ENCODE measurements at places on chromosomes 16 and 17.

- DNase-seq: no peak
Observed at GRCh38 chr17:28684963-28685362, 23.0 kb downstream of the SUPT6H start.

GRCh38 chr17:1109606-1110540 is 69.9 kb downstream of the ABR start:
- no peak for DNase-seq

GRCh38 chr17:65914784-65915342 is 277.1 kb downstream of the CEP112 start:
- DNase-seq: no peak

DNA sequence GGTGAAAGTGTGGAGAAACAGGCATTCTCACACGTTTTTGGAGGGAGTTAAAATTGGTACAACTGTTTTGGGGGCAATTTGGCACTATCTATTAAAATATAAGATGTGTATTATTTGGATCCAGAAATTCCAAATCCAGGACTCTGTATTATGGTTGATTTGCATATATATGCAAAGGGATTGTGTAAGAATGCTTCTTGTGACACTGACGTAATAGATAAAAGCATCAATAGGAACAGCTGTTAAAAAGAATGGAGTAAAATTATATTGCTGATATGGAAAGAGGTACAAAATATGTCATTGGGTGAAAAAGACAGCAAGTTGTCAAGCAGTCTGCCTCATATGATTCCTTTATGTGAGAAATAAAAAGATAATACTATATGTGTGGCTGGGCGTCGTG is 17.3 kb downstream of the FA2H start:
- DNase-seq: no peak

DNA sequence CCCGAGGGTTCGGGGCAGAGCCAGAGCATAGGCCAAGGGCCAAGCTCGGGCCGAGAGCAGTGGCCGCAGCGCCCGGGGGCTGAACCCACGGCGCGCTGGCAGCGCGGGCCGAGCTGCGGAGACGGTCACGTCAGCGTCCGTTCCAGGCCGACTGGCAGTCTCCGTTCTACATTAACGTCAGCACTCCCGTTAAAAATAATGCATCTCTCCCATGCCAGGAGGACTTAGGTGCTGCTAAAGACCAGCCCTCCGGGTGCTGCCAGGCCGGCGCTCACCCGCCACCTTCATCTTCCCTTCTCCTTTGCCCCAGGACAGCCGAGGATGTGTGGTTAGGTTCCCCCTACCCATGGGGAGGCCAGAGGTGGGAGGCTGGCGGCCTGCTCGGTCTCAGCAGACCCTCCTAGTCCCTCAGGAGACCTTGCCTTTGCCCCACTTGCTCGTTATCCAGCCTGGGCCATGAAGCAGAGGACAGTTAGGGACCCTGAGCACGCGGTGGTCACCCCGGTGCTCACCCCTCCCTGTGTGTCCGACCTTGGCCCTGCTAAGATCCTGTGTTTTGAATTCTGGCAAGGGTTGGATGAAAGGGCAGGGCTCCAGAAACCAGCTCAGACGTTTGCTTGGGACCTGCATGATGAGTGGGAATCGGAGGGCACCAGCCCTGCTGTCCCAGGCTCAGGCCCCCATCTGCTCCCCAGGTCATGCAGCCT is 572 bp downstream of the MPG start:
- no peak for DNase-seq

DNA sequence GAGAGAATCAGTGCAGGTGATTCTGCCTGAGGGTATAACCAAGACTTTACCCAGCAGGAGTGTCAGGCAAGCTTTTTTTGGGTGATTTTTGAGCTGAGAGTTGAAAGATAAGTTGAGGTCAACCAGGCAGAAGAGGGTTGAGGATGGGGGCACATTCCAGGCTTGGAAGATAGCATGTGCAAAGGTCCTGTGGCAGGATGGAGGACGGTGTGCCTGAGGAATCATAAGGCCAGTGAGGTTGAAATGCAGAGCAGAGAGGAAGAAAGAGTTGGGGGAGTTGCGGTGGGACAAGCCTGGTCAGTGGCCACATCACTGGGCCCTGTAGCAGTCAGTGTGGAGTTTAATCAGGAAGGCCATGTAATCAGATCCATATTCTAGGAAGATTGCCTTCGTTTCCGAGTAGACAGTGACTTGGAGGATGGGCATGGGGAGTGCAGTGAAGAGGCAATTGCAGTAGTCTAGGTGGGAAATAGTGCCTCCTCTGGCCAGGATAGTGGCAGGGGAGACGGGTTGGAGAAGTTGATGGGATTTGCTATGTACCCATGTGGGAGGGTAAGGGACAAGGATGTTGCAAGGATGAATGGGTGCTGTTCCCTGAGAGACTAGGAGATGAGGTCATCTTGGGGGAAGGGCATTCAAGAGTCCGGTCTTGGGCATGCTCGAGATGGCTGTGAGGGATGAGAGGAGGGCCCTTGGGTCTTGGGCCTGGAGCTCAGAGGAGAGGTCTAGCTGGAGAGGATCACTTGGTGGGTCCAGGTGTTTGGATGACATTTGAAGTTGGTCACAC is 3.9 kb downstream of the PLEKHG4 start:
- DNase-seq: no peak

DNA sequence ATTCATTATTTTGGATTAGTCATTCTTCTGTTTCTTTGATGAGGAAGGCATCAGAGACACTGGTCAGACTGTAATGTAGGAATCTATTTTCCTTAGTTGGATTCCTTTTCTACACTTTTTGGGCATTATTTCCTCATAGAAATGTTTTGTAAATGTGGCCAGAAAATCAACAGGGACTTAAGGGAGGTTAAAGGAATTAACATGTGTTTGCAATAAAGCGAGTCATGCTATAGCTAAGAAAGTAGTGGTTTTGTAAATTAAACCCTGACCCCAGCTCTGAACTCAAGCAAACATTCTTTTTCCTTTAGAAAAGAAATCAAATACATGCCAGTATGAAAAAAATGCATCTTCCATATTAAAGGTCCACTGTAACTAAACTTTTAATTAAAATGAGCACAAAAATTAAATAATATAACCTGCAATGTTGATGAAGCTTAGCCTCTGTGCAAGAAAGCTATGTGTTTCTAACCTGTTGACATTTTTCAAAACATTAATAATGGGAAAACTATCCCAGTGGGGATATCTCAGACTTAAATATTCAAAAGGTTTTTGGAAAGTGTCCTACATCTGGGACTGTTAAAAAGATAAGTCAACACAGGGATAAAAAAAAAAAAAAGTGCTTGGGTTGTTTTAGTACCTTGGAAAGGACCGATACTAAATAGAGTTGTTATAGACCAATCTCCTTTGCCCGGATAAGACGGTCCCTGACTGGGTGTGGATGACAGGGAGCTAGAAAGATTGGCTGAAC is 428.0 kb downstream of the CA10 start:
- DNase-seq: no peak

DNA sequence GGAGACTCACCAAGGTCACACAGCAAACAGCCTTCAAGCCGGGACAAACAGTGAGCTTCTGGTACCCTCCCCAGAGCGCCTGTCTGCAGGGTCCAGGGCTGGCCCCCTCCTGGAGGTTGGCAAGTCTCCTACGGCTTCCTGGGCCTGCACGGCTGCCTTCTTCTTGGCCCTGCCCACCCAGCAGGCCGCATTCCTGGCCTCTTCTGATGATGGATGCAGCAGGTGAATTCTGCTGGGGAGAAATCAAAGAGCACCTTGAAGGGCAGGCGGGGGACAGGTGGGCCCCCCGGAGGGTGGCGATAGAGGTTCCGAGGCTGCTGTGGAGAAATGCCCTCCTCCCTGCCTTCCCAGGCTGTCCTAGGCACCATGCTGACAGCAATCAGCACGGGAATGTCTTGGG is 3.8 kb upstream of the NOS2 start:
- DNase-seq: no peak

DNA sequence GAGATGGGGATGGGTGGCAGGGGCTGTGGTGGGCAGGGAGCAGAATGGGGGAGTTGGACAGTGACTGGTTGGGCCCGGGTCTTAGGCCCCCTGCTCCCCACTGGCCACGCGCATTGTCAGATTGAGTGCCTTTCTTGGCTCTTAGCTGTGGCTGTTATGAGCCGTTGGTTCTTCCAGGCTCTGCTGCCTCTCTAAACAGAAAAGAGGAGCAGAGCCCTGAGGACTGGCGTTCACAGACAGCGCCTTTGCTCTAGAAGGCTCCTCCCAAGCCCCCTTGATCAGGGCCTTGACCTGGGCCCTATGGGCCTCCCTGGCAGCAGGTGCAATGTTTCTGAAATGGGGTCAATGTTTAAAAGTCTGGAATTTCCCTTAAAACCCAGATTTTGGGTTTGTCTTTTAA is 14.8 kb upstream of the NUDT16L1 start:
- no peak for DNase-seq

DNA sequence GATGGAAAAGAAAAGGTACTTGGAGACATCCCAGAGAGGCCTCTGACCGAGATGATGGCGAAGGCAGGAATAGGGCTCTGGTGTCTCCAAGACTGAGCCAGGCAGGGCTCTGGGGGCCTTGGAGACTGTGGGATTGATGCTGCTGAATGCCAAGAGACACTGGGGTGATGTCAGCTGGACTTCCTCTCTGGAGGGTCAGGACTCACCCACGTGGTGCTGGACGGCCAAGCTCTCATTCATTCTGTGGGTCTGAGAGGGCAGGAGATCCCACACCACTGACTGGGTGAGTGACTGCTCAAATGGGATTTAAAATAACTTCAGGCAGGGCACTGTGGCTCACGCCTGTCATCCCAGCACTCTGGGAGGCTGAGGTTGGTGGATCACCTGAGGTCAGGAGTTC is 64.8 kb downstream of the NT5M start:
- DNase-seq: no peak

- no peak for DNase-seq
Observed at GRCh38 chr17:37179893-37180292, 195.9 kb upstream of the C17orf78 start.

- no peak for DNase-seq
Observed at GRCh38 chr17:16569358-16569712, 331 bp upstream of the ZNF287 start.

- no peak for DNase-seq
Observed at GRCh38 chr16:60199150-60199549, 1465.0 kb upstream of the GOT2 start.

- no peak for DNase-seq
Observed at GRCh38 chr16:72894293-72895151, 153.4 kb downstream of the ZFHX3 start.

DNA sequence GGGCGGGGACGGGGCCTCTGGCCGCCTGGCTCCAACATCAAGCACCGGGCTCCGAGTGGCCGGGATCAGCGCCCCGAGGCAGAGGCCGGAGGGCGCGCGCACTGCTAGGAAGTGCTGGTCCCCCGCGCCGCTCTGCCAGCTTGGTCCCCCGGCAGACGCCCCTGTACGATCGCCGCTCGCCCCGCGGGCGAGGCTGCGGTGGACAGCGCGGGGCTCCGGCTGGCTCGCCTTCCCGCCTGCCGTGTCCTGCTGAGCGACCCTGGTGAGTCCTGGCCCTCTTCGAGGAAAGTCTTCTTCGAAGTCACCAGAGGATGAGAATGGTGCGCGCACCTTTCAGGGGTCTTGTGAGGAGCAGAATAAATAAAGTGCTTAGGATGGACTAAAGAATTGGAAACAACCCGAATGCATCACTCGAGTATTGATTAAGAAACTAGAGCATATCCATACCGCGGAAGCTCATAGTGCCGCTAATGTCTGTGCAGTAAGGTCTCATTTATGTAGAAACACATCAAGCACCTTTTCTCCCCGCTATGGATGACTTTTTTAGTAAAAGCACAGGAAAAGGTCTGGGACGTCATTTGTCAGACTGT is 392 bp downstream of the ZNF213 start:
- DNase-seq: no peak

- DNase-seq: no peak
Observed at GRCh38 chr17:78960928-78961327, 18.8 kb downstream of the LGALS3BP start.

DNA sequence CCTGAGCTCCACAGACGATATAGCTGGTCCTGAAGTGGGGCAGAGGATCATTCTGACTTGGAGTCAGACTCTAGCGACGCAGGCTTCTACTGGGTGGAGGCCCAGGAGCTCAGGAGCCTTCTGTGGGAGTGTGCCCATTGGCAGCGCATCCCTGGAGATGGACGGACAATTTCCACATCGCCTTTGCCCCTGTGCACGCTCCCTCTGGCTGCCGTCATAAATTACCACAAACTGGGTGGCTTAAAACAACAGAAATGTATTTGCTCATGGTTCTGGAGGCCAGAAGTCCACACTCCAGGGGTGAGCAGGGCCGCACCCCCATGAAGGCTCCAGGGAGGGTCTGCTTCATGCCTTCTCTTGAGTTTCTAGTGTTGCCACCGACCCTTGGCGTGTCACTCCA is 6.9 kb downstream of the CARD14 start:
- DNase-seq: no peak

DNA sequence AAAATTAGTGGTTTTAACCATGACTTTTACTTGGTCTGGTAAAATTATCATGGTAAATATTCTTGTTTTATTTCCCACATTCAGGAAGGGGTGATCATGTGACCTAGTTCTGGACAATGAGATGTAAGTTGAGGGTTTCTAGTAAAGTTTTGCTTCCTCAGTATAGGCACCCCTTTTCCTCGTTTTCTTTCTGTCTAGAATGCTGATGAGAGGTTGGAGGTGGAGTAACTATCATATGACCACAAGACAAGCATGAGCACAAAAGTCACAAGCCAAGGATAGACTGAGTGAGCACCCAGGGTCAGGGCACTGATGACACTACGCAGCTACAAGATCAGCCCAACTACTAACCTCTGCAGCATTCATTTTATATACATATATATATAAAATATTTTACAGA is 53.9 kb downstream of the MYO1D start:
- no peak for DNase-seq

DNA sequence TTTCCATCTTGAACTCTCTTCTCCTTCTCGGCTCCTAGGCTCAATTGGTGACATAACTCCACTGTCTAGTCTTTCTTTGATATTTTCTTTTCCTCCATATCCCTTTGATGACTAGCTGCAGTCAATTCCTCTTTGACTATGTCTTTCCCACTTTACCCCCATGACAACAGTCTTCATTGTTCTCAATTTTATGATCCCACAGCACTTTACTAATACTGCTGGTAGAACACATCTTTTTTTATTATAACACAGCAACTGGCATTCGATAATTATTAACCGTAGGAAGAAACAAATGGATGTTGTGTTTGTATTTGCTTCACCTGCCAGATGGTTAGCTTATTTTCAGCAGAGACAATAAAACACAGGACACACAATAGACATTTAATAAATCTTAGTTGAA is 1.3 kb downstream of the KRTAP3-3 start:
- DNase-seq: no peak

GRCh38 chr16:68344252-68344651 is 33.4 kb downstream of the PRMT7 start:
- DNase-seq: no peak

- DNase-seq: no peak
Observed at GRCh38 chr16:82652826-82653225, 26.1 kb downstream of the CDH13 start.

DNA sequence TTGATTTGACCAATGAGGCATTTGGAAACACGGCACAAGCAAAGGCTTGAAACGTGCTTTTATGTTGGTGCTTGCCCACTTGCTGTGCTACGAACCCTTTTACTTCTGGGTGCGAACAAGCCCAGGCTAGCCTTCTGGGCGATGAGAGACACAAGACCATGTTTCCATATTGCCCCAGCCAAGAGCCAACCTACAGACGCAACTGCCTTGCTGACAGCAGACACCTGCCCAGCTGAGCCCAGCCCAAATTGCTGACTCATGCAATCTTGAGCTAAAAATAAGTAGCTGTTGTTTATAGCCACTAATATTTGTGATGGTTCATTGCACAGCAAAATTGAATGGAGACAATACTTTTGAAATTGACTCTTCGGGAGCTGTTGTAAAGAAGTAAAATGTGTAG is 464.5 kb downstream of the WWOX start:
- DNase-seq: no peak

GRCh38 chr17:79926142-79926604 is 86.9 kb upstream of the CBX4 start:
- no peak for DNase-seq
